ENCODE measurements at places on chromosomes 4 and X. TPM values are rescaled to one million over a fixed set of nuclear protein-coding genes. Genes with fewer than 3 reads are reported as not detected.

- no peak for DNase-seq
Measured at GRCh38 chr4:118224243-118224829, 128.5 kb downstream of the PRSS12 start.

- DNase-seq = no peak
Measured at GRCh38 chrX:63428348-63428747, 77.2 kb upstream of the SPIN4 start.

GRCh38 chrX:141201962-141202361 is 25.0 kb upstream of the LDOC1 start:
- no peak for DNase-seq

GRCh38 chr4:153335665-153336064 is 8.8 kb upstream of the MND1 start:
- no peak for DNase-seq

DNA sequence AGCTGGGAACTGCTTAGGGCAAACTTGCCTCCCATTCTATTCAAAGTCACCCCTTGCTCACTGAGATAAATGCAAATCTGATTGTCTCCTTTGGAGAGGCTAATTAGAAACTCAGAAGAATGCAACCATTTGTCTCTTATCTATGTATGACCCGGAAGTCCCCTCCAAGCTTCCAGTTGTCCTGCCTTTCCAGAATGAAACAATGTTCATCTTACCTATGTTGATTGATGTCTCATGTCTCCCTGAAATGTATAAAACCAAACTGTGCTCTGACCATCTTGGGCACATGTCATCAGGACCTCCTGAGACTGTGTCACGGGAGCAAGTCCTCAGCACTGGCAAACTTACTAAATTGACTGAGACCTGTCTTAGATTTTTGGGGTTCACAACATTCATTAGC is 37.1 kb upstream of the TMPRSS11E start:
- DNase-seq = no peak

The AKAP14 gene
- total RNA-seq = not detected
